ENCODE measurements at places on chromosomes 12 and 14.
A peak's percentile ranks its signal among the peaks of the same experiment; 100 is the strongest.

GRCh38 chr12:122868471-122869177, 27.3 kb downstream of the VPS37B start:
- no peak for DNase-seq

DNA sequence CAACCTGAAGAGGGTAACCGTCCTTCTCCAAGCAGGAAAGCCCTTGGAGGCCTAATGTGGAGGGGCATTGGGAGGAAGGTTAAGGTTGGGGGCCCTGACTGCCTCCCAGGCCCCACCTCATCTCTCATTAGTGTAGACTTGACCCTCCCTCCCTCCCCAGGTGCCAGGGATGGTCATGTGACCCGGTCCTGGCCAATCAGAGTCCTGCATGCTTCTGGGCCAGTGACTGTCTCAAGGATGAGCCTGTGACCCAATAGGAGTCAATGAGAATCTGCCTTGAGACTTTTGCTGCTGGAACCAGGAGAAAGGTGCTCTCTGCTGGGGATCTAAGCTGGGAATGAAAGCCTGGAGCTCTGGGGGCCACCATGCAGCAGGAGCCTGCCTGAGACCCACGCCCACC, 70.8 kb downstream of the NCOR2 start:
- DNase-seq = no peak

DNA sequence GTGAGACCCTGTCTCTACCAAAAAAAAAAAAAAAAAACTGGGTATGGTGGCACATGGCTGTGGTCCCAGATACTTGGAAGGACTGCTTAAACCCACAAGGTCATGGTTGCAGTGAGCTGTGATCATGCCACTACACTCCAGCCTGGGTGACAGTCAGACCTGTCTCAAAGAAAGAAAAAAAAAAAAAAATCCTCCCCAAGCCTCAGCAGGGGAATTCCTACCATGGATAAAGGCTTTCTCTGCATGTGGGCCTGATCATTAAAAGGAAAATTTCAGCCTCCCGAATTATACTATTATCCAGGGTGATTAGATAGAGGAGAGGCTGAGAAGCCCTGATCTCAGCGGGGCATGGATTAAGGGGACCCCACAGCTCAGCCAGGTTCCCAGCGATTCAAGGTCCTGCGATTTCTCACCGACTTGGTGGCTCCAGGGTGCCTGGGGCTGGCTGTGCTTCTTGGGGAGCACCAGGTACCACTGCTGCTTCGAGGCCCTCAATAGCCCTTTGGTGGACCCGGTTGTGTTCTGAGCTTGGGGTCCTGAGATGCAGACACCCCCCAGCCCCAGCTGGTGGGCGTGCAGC, 5.6 kb downstream of the SH2B3 start:
- no peak for DNase-seq

GRCh38 chr12:112375105-112375504, 7.1 kb downstream of the HECTD4 start:
- DNase-seq = no peak

- no peak for DNase-seq
Observed at GRCh38 chr12:132542661-132543060, 52.7 kb downstream of the FBRSL1 start.

DNA sequence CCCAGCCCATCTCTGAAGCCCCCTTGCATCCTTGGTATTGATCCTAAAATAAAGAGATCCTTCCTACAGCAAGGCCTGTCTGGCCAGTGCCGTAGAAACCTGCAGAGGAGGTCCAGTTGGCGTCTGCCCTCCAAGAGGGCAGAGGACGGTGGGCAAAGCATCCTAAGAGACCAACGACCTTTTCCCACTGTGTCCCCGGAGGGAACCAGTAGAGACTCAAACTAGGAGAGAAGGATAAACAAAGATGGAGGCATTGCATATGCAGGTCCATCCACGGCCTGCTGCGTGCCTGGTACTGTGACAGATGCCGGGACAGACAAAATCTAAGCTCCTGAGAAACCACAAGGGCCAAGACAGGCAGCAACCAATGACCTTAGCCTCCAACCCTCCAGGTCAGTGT, 3.8 kb downstream of the NCKAP5L start:
- no peak for DNase-seq

- DNase-seq = no peak
Observed at GRCh38 chr12:9227950-9228349, 19.8 kb upstream of the PZP start.

DNA sequence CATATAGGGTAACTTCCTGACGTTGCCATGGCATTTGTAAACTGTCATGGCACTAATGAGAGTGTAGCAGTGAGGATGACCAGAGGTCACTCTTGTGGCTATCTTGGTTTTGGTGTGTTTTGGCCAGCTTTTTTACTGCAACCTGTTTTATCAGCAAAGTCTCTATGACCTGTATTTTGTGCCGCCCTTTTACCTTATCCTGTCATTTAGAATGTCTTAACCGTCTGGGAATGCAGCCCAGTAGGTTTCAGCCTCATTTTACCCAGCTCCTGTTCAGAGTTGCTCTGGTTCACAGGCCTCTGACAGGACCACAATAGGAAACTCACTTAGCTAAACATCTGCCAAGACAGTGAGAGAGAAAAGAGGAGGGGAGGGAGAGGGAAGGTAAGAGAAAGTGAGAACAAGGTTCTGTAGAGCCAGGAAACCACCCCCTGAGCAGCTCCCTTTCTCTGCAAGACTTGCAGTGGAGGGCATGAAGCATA, 64.8 kb upstream of the PLEKHG3 start:
- no peak for DNase-seq

GRCh38 chr12:105223352-105223845, 12.6 kb downstream of the APPL2 start:
- DNase-seq = no peak

DNA sequence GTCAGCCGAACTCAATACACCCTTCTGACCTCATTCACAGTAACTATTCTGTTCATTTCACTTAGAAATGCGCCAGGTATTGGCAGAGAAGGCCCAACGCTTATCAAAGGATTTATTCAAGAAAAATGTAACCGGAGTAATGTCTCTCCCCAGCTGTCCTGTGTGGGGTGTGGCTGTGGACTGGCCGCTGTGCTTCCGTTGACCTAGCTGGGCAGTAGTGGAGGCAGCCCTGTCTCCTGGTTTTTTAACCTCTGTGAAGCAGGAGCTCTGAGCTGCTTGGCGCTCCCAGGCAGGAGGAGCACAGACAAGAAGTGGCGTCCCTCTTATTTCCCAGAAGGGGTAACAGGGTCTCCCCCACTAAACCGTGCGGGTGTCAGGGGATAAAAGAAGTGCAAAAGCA, 85.2 kb downstream of the ESR2 start:
- DNase-seq = no peak

DNA sequence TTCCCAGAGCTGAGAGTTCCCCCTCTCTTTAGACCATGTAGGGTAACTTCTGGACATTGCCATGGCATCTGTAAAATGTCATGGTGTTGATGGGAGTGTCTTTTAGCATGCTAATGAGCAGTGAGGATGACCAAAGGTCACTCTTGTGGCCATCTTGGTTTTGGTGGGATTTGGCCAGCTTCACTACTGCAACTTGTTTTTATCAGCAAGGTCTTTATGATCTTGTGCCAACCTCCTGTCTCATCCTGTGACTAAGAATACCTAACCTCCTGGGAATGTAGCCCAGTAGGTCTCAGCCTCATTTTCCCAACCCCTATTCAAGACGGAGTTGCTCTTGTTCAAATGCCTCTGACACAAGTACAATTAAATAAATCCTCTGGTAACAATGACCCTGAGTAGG, 244.4 kb downstream of the NEDD1 start:
- no peak for DNase-seq

DNA sequence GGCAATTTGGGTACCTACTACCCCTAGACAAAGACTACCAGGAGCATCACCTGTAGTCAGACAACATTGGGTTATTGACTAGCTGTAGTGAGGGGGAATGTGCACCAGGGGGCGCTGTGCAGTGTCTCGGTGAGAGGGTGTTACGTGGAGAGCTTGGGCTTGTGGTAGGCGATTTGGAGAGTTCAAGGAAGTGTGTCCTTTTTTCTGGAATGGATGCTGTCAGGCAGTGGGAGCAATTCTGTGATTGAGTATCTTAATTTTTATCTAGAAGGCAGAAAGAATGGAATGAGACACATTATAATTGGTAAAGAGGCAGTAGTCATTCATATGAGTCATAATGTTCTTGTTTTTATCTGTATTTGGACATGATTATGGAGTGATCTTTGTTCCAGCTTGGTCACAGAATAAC, 187.7 kb downstream of the GALC start:
- peak; percentile 52 for DNase-seq

DNA sequence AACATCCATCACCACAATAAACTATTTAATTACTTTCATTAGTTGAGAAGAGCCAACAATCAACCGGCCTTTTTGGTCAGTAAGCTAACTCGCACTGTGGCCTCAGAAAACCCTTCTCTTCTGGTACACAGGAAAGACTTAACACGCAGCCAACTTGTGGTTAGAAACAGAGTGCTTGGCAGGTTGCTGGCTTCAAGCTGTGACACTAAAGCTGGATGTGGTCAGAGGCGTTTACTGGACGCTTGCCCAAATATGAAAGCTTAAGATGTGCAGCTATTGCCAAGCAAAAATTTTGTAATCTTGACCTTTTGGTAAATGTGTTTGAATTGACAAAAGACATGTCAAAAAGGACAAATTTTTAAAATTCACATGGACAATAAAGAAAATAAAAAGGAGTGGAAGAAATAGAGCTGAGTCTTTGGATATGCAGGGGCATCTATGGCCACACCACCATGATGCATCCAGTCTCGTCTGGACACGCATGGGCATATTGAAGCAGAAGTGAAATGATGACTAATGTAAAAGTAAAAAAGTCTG, 2.6 kb upstream of the KLRK1 start:
- DNase-seq = peak; percentile 96

- peak; percentile 28 for DNase-seq
Observed at GRCh38 chr14:35400648-35401421, 3.7 kb downstream of the NFKBIA start.

Measured in fibroblast of the aortic adventitia (primary cell).